ENCODE measurements at places on chromosomes 11 and 22.

DNA sequence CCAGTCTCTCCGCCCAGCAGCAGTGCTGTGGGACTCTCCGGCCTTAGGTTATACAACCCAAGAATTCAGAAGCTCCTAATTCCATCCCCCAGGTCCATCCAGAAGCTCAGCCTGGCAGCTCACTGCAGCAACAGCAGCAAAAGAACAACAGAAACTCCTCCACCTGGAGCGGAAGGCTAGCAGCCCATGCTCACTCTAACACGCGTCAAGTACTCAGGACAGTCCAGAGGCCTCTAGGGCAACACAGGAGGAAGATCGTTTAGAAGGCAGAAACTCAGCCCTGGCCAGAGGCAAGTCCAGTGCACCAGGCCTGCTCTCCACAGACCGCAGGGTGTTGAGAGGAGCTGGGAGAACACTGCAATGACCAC lies 17.1 kb downstream of the PLA2G6 start:
- DNase-seq: no peak

- no peak for DNase-seq
These were observed 12.3 kb upstream of the WNT11 start for GRCh38 chr11:76218449-76219178.

DNA sequence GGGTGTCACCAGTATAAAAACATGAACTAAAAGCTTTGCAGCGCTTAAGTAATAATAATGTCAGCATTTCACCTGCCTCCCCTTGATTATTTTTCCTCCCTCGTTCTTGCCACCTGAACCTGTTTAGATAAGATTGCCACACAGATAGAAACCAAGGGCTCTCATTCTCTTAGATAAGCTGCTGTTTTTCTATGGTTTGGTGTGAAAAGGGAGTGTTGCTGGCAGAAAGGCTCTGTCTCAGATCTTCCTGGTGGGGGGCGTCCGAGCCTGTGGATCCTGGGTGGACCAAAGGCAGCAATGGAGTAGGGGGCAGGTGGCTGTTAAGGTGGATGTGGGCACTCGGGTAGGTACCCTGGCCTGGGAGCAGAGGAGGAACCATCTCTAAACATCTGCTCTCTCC lies 147.5 kb downstream of the ST3GAL4 start:
- no peak for DNase-seq

GRCh38 chr11:100756559-100756958 lies 69.5 kb downstream of the ARHGAP42 start:
- no peak for DNase-seq

DNA sequence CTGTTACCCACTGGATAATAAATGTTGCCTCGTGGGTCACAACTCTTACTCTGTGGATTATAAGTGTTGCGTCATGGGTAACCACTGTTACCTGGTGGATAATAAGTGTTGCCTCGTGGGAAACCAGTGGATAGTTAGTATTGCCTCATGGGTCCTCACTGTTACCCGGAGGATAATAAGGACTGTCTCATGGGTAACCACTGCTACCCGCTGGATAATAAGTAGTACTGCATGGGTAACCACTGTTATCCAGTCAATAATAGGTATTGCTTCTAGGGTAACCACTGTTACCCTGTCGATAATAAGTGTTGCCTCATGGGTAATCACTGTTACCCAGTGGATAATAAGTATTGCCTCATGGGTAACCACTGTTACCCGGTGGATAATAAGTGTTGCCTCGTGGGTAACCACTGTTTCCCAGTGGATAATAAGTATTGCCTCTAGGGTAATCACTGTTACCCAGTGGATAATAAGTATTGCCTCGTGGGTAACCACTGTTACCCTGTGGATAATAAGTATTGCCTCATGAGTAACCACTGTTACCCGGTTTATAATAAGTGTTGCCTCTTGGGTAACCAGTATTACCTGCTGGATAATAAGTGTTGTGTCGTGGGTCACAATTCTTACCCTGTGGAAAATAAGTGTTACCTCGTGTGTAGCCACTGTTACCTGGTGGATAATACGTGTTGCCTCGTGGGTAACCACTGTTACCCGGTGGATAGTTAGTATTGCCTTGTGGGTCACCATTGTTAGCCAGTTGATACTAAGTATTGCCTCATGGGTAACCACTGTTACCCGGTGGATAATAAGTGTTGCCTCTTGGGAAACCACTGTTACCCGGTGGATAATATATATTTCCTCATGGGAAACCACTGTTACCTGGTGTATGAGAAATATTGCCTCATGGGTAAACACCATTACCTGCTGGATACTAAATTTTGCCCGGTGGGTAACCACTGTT lies 15.7 kb upstream of the NXPE4 start:
- DNase-seq: no peak

GRCh38 chr11:43948341-43949225 lies 6.1 kb downstream of the C11orf96 start:
- DNase-seq: no peak
